Stimulated activated CD8-positive, alpha-beta memory T cell treated with anti-CD3 and anti-CD28 coated beads, Interleukin-4, amount 100 ng/mL, for 4 hours (primary cell): ENCODE measurements at places on chromosomes 5 and 9.

DNA sequence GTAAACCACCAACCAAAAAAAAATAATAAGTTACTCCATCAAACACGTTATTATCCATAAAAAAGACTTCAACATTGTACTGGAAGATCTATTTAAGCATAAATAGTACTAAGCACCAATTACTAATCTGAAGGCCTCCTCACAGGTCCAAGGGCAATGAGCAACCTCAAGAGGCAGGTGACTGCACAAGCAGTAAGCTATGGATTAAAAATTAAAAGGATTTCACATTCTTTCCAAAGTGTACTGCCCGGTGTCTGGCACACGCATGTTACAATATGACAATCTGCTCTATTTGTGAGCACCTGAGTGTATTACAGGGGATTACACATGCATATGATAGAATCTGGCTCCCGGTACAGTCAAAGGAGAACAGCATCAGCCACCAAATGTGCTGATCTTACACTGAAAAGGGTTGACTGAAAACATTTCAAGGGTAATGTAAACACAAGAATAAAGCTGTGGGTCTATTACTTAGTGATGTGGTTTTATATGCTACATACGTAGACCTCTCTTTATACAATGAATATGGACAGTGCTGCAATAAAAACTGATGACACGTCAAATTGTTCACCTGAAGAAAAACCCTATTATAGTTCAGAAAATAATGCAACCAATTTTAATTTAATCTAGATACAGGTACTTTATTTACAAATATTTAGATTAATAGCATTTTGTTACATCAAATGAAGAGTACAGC lies 22.8 kb downstream of the RAB14 start:
- no peak for DNase-seq

DNA sequence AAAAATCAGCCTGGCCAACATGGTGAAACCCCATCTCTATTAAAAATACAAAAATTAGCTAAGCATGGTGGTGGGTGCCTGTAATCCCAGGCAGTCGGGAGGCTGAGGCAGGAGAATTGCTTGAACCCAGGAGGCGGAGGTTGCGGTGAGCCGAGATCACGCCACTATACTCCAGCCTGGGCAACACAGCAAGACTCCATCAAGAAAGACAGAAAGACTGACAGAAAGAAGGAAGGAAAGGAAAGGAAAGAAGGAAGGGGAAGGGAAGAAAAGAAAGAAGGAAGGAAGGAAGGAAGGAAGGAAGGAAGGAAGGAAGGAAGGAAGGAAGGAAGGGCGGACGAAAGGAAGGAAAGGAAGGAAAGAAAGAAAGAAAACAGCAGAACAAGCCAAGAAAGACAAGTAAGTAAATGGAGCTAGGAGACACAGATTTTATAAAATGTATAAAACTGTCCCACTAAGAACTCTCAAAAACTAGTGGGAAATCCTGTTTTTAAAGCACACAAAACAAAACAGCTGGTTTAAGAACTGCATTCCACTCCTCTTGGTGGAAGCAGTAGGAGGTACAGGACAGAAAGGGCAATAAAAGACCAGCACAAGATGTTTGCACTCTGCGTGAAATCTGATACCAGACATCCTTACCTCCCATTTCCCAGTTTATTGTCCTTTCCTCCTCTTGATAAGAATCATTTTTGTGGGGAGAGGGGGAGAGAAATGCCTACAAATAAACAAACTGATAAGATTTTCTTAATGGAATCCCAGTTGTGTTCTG lies 46.7 kb downstream of the MYO10 start:
- DNase-seq: no peak

GRCh38 chr9:70392850-70393249 lies 21.6 kb downstream of the KLF9 start:
- DNase-seq: no peak

GRCh38 chr9:124218438-124218982 lies 39.2 kb upstream of the NEK6 start:
- no peak for DNase-seq

DNA sequence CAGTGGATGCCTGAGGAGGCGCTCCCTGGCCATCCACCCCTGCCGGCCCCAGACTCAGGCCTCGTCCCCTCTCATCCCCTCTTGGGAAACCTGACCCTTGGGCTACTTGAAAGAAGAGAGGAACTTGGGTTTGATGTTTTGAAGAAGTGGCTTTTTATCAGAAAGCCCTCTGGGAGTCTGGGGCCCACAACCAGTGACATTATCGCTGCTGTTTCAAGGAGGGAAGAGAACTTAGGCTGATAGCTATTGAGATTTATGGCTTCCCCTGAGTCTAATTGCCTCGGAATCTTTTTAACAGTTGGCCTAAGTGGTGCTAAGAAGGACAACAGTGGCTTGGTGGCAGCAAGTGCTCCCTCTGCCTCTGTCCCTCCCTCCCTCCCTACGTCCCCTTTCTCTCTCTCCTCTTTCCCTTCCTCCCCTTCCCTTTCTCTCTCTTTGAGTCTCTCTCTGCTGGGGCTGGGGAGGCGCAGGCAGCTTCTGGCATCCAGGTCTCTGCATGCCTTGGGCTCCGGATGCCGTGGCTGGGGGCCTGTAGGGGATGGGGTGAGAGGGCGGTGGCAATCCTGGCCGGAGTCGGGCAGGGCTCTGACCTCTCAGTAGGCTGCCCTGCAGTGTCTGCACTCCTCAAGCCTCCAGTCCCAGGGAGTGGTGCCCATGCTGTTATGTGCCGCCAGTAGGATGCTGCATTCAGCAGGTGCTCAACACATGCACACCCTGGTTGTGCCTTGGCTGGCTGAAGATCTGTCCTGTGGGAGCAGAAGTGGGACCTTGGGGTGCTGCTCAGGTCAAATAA lies 49.6 kb upstream of the RXRA start:
- DNase-seq: no peak

- DNase-seq: no peak
Measured at GRCh38 chr9:26535151-26535550, 357.5 kb downstream of the CAAP1 start.

DNA sequence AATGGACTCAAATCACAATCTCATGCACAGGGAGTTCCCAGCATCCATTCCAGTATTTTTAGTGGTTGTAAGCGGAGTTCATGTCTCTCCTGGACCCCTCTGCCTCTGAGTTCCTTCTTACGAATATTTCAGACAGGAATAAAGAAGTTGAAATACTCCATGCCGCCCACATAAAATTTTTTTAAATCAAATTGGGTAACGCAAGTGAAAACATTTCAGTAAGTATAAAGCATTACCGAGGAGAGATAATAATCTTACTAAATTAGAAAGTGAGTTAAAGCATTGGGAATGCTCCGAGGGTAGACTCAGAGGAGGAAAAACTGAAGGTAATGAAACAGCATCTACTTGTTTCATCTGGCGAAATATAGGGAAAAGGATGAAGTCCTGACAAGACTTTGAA lies 317.6 kb downstream of the ARRDC3 start:
- no peak for DNase-seq
